ENCODE measurements at places on chromosomes 16 and 17.

DNA sequence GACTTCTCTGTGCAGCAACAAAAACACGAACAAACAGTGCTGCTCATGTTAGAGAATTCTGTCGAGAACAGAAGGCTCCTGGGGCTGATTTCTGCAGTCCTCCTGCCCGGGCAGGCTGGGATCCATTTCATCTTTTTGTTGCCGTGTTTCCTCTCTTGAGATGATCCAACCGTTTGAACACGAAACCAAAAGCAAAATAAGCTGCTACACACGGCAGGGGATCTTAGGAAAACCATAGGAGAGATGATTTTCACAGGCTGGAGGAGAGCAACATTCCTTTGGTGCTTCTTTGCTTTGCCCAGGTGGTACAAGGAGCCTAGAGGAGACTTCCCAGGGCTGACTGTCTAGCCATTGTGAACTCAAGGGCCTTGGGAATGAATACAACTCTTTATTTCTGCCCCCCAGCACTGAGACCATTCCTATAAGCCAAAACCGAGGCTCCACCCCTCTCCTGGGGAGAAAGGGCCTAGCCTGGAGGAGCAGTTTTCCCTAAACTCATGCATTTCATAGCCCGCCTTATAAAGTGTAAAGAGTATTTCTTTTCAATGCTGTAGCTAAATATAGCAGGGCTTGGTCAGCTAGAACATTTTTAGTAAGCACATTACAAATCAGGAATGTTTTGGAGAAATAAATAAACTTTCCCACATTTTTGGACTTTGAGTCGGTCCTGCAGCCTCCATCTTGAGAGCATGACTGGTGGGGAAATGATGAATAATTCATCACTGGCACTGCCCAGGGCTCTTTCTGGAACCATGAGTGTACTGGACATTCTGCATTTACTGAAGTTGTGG lies 7.7 kb downstream of the FOXL1 start:
- DNase-seq: no peak

- DNase-seq: no peak
These were observed 17.6 kb downstream of the PEMT start for GRCh38 chr17:17573912-17574311.

DNA sequence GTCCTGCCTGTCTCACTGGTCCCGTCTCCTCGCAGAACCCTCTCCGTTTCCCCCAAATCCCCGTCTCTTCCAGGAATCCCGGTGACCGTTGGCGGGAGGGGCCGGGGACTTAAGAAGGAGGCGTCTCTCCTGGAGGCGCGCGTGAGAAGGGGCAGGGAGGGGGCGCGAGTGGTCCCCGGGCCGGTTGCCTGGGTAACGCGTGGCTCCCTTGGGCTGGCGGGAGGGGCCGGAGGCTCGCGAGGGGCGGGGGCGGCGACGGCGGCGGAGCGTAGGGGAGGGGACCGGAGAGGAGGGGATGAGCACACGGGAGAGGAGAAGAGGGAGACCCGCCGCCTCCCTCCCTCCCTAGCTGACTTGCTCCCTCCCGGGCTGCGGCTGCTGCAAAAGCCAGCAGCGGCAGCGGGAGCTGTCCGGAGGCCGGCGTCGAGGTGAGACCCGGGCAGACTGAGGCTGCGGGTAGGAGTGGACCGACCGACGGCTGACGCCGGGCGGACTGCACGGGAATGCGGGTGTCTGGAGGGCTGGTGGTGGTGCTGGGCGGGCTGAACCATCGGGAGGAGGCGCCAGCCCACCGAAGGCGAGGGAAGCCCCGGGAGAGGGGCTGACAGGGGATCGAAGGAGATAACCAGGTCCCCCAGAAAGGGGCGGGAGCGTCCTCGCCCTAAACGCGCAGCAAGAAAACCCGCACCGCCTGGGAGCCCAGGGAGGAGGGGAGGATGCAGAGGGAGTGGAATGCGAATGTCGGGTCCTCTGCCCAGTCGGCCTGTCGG lies at the start of gene PRRT2:
Gene PRRT2, plus strand, starts transcription at position 298 of the 770 bp plus-strand sequence. CDS start 862 bp downstream, outside the sequence.
- peak; percentile 83 for DNase-seq

GRCh38 chr17:81399481-81400153 lies 4.4 kb downstream of the BAHCC1 start:
- DNase-seq: no peak

DNA sequence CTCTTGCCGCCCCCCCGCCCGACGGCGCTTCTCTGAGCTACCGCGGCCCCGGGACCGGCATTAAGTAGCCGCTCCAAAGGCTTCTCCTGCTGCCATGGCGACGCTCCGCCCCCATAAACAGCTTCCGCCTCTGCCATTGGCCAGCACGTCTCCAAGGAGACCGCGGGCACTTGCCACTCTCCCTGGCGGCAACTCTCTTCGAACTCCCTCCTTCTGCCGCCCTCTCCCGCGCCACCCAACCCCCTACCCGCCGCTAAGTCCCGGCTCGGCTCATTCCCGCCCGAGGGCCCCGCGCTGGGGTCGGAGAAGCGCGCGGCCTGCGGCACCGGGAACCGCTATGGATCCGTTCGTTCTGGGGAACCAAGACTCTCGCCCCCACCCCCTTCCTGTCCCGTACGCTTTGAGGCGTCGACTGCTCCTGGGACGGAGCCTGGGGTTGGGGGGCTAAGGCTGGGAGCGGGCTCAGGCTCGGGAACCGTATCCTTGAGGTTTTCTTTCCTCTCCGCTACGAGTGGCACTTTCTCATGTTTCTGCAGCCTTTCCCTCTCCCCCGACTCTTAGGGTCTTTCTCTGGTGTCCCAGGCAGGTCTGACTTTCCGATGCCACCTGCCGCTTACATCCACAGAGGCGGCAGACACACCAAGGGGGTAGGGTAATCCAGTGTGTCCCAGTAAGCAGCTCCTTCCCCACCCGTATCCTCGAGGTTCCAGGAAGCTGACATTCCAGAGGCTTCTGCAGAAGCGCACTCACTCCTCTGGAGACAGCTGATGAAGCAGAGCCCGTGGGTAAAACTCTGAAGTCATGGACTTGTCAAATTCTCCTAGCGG lies at the start of gene FOXJ1:
Gene FOXJ1, minus strand, starts transcription at position 34 of the 827 bp plus-strand sequence. CDS start 850 bp downstream, outside the sequence.
- peak; percentile 95 for DNase-seq

GRCh38 chr17:56742601-56743000 lies 91.1 kb downstream of the C17orf67 start:
- DNase-seq: no peak

DNA sequence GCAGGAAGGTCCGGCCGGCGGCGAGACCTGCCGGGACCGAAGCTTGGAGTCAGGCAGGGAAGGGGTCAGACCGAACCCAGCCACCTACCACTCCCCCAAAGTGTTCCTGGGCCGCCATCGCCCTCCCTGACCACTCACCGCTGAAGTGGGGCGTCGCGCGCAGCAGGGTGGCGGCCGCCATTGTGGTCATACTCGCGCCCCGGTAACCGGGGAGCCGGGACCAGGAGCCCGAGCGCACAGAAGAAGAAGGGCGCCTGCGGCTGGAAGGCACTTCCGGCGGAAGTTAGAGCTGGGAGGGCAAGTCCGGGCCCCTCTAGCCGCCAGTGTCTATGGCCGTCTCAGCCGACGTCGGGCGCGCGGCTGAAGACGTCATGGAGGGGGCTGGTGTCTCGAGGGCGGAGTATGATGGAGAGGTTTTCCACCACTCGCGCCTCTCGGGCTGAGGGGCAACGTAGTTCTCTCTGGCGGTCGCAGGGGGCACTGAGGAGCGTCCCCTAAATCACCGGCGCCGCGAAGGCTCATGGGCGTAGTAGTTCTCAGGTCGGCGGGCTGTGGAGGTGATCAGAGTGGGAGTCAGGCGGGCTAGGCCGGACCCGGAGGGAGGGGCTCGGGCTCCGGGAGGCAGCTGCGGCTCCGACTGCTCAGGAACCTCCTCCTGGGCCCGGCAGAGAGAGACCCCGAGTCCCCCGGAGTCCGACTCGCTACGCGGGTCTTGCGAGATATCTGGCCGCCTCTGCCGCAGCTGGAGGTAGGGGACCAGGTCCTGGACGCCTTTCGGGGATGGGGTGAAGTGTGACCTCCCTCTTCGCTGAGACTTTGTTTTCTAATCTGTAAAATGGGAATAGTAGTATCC lies at the start of gene TUFM:
Gene TUFM, minus strand, starts transcription at position 269 of the 853 bp plus-strand sequence. Its CDS starts 79 bp downstream, at position 190.
- peak; percentile 99 for DNase-seq

- no peak for DNase-seq
These were observed 67.9 kb downstream of the RAI1 start for GRCh38 chr17:17749025-17749772.

- DNase-seq: no peak
These were observed 24.5 kb downstream of the NPLOC4 start for GRCh38 chr17:81612172-81612970.
